Stimulated activated CD4-positive, alpha-beta T cell treated with anti-CD3 and anti-CD28 coated beads, Interleukin-2, amount 100 ng/mL, for 4 hours (primary cell): ENCODE measurements at places on chromosomes 16 and 17.

GRCh38 chr16:57062329-57062728 is 30.1 kb upstream of the CPNE2 start:
- no peak for DNase-seq

DNA sequence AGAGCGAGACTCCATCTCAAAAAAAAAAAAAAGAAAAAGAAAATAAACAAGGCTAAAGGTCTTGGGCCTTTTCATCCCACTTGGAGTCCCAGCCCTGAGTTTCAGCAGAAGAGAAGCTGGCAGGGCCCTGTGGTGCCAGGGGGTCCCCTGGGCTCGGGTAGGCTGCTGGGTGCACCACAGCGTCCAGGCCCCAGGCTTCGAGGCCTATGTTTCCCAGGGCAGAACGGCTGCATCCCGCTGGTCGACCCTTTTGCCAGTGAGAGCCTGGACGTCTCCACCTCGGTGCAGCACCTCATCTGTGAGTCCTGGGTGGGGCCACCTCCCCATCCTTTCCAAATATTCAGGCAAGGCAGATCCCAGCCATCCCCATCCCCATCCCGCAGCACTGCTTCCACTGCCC is 2.2 kb downstream of the TMEM235 start:
- no peak for DNase-seq

DNA sequence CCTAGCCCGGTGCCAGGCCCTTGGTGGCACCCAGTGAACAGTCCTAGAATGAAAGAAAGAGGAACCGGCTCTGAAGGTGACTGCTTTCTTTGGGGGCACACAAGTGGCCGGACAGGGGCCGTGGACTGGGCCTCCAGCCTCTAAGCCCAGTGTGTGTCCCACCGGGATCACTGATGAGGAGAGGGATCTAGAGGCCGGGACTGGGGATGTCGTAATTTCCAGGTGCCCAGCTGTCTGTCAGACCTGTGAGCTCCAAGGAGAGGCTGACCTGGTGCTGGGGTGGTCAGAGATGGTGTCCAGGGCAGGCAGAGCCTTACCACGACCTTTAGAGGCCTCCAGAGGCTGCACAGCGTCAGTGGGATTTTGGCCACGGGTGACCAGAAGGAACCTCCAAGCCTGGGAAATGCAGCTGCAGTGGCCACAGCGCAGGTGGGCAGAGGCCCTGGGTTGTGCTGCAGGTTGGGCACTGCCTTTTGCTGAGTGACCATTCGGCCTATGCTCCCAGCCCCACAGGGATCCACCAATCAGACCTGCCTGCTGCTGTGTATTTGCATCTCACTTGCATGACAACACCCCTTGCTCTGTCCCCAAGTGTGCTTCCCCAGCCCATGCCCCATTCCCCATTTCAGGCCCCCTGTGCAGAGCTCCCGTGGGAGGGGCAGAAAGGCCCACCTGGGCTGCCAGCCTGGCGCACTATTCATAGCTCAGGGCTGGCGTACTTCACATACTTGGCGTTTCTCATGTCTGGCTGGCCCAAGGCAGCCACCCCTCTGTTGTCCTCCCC is 12.5 kb downstream of the ARHGAP23 start:
- DNase-seq, result no peak

DNA sequence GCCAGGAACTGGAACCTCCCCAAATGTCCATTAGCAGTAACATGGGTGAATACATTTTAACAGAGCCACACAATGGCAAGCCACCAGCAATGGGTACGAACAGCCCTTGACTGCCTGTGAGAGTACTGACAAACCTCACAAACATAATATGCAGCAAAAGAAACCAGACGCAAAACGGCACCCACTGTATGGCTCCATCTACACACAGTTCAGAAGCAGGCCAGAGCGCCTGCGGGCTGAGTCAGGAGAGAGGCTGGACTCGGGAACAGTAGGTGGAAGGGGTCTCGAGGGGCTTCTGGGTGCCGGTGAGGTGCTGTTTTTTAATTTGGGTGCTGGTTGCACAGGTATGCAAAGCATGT is 77.4 kb upstream of the TOB1 start:
- no peak for DNase-seq

- peak; percentile 22 for DNase-seq
These were observed 8.3 kb upstream of the RAB5C start for GRCh38 chr17:42163113-42163512.

DNA sequence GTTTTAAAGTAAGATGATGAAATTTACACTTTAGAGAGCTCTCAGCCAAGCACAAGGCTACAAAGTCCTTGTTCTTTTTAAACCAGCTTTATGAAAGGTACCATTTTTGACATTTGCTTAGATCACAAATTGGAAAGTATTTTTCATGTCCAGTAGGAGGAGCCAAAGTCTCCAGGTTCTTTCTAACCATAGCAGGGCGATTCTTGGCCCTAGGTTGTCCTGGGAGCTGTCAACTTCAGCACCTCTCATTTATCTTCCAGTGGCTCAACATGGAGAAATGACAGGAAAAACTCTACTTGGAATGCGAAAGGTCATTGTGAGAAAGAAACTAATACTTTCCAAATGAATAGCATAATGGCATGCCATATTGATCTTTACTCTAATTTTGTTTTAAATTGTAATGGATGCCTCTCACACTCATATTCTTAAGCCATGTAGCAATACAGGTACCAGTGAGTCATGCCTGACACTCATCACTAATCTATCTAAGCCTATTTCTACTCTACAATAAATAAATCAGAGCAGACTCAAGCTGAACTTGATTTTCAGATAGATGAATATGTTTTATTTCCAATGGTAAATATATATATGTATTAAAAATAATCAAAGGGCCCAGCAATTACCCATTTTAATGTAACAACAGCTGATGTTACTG is 919.1 kb upstream of the EEF2KMT start:
- DNase-seq, result no peak

DNA sequence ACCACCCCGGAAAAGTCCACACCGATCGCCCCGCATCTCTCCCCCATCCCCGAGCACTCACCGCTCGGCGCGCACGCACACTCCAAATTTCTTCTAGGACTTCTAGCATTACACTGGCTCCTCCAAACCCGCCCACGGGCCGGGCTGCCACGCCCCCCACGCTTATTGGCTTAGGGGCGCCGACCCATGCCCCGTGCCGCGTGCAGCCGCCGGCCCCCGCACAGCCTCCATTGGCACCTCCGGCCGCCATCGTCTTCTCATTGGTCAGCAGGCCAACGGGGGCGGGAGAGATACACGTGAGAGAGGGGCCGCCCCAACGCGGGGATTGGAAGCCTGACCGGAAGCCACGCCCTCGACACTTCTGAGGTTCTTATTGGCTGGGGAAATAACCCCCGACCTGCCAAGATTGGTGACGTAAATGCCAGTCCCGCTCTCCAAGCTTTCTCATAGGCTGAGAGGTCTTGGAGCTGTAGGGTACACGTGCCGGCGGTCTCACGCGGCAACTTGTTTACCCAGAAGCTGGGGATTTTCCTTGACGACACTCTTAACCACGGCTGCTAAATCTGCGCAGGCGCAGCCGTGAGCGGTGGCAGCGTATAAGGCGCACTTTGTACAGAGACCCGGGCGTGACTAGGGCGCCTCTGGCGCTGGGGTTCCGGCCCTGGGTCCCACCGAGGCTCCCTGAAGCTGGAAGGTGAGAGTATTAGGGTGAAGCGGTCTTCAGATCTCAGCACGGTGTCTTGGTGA is 4.2 kb upstream of the PER1 start:
- peak; percentile 100 for DNase-seq

- DNase-seq, result no peak
These were observed 100.7 kb downstream of the HIC1 start for GRCh38 chr17:2155573-2155972.

GRCh38 chr17:38797828-38798227 is 1.5 kb downstream of the PIP4K2B start:
- no peak for DNase-seq

- DNase-seq, result no peak
These were observed 1.6 kb downstream of the CA10 start for GRCh38 chr17:52156576-52157570.

GRCh38 chr16:30429418-30429677 is 482 bp downstream of the DCTPP1 start:
- DNase-seq, result no peak

DNA sequence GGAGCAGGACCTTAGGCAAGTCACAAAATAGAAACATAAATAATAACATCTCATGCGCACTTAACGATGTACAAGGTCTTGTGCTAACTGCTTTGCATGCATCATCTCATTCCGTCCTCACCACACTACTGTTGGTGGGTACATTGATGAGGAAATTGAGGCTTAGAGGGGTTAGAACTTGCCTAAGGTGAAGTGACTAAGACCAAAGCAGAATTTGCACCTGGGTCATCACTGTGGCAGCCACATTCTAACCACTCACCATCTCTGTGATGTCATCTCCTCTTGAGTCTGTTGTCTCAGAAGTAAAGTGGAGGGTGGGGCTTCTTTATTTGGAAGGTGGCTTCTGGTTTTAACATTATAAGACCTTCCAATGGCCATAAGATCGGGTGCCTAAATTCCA is 20.4 kb upstream of the TRIM25 start:
- no peak for DNase-seq

DNA sequence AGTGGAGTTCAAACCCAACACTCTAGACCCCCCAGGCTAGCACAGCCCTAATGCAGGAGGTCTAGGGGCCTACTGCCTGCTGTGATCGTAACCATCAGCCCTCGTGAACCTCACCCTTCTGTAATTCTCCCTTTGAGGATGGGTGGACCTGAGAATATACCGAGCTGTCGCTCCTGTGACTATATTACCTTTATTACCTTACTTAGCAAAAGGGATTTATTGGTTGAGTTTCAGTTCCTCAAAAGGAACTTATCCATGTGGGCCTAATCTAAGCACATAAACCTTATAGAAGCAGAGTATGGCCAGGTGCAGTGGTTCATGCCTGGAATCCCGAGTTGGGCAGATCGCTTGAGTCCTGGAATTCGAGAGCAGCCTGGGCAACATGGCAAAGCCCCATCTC is 19.2 kb upstream of the EMP2 start:
- no peak for DNase-seq

DNA sequence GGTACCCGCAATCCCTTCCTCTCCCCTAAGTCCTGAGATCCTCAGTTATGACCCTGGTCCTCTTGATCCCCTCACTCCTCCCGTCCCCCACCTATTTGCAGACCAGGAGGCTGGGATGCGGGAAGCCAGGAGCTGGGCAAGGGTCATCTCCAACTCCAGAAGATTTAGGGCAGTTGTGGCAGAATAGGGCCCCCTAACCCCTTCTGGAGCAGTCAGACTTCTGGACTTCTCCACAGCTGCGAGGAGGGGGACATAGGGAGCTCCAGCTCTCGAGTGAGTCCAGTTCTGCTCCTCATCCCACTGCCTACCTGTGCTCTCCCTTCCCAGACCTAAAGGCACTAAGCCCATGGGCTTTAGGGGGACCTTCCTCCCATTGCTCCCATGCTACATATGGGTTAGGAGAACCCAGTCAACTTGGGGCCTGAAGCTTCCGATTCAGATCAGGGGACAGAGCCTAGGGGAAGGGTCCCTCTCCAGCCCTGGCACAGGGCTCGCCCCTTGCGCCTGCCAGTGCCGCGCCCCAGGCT is 1.3 kb downstream of the WNK4 start:
- no peak for DNase-seq

DNA sequence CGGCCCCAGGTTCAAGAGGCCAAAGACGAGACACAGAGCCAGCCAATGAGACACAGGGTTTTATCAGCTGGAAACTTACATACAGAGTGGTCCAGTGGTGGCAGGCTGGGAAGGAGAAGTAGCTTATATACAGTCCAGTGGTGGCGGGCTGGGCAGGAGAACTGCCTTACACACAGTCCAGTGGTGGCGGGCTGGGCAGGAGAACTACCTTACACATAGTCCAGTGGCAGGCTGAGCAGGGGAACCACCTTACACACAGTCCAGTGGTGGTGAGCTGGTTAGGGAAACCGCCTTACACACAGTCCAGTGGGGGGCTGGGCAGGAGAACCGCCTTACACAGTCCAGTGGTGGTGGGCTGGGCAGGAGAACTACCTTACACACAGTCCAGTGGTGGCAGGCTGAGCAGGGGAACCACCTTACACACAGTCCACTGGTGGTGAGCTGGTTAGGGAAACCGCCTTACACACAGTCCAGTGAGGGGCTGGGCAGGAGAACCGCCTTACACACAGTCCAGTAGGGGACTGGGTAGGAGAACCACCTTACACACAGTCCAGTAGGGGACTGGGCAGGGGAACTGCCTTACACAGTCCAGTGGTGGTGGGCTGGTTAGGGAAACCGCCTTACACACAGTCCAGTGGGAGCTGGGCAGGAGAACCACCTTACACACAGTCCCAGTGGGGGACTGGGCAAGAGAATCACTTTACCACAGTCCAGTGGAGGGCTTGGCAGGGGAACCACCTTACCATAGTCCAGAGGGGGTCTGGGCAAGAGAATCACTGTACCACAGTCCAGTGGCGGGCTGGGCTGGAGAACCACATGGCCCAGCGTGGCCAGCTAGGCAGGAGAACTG is 90.9 kb downstream of the GAS7 start:
- DNase-seq, result no peak

GRCh38 chr16:77585379-77586251 is 136.7 kb upstream of the NUDT7 start:
- DNase-seq, result no peak

- no peak for DNase-seq
These were observed 11.6 kb downstream of the ZNF423 start for GRCh38 chr16:49844359-49844758.

GRCh38 chr16:50305441-50306061 is 39.2 kb downstream of the ADCY7 start:
- no peak for DNase-seq

GRCh38 chr17:77804796-77805426 is 153.6 kb upstream of the TNRC6C start:
- no peak for DNase-seq

- no peak for DNase-seq
These were observed 5.6 kb upstream of the PVALEF start for GRCh38 chr17:81159611-81160265.

DNA sequence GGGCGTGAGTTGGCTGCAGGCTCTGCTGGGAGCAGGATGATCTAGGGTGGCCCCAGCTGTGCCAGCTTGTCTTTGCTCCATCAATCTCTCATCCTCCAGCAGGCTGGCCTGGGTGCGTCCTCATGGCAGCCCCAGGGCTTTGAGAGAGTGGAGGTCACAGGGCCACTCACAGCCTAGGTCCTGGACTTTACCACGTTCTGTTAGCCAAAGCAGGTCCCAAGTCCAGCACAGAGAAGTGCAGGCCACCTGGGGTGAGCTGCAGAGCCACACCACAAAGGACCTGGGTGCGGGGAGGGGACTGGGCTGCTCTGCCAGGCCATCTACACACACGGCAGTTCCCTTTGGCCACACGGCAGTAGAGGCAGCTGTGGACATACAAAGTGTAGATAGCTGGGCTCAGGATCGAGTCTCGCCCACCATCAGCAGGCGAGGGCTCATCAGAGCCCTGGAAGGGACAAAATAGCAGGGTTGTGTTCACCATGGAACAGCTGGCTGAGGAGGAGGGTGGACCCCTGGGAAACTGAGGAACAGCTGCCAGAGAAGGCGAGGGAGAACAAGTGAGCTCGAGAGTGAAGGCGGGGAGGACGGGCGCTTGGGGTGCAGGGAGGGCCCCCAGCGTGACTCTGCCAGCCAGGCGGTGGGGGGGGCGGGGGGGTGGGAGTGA is 30.0 kb downstream of the SREBF1 start:
- DNase-seq, result no peak

- DNase-seq, result no peak
These were observed 17.9 kb downstream of the KPNA2 start for GRCh38 chr17:68053231-68054013.

- DNase-seq, result no peak
These were observed 8.4 kb downstream of the SLC16A5 start for GRCh38 chr17:75096082-75096625.

GRCh38 chr17:50766222-50767023 is 895 bp downstream of the ANKRD40CL start:
- DNase-seq, result no peak
